ENCODE measurements at places on chromosomes 5 and 9.
A peak's percentile ranks its signal among the peaks of the same experiment; 100 is the strongest.

DNA sequence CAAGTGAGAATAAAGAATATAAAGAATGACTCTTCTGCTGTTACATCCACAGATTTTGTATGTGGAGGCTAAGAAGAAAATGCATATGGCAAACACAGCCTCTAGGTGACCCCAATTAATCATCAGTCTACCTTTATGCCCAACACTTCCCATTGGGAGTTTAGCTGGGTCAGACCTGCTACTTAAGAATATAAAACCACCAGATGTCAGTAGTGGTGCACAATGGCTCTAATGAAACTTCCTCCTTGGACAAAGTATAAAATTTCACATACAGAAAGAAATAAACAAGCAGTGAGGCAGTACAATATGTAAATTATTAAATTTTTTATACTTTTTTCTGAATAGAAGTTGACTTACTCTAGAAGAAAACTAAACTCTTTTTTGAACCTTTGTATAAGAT lies 539.9 kb downstream of the BRINP1 start:
- peak; percentile 97 for DNase-seq

DNA sequence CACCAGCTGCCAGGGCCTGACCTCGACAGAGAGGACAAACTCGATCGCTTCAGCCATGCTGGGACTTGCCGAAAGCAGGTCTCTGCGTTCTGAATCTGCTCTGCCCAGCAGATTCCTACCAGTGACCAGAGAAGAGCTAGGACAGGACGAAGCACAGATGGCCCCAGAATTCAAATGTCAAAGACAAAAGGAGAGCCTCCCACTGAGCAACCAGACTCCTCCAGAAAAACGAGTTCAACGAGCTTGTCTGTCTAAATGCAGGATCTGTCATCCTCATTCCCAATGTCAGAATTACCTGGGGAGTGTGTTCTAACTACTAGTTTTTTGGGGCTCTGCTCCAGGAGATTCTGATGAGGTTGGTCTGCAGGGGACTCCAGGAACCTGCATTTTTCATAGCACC lies 13.4 kb downstream of the AK8 start:
- DNase-seq, result no peak

DNA sequence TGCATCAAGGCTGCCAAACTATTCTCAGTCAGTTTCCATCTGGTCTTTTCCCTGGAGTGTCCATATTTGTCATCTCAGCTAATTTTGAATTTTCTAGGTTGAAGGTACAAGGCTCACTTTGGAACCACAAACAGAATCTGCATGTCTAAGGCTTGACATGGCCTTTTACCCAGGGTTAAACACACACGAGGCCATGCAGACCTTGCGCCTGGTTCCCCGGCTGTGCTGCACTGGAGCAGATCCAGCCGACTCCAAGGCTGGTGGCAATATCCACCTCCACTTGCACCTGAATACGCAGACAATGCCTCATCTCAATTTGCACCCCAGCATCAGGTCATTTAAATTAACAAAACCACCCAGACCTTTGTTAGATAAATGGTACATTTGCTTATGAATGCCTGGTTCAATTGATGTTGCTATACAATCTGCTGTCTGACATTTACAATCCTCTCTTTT lies 276.2 kb downstream of the HSPA4 start:
- peak; percentile 74 for DNase-seq

DNA sequence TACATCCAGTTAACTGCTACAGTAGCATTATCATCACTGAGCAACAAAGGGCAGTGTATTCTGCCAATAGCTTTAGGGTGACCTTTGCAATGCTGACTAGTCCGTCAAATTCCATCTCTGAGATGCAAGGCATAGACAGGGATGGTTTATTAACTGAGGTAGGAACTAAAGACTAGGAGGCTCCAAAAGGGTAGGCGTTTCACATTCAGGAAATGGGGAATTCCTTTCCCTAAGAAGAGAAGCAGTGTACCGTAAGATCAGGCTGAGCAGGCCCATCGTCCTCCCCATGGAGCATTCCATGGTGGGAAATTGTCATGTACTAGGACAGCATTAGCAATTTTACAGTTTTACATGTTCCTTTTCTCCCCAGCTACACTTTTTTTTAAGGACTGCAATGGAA lies 157.7 kb downstream of the BNC2 start:
- DNase-seq, result no peak

- DNase-seq, result peak; percentile 54
These were observed 13.0 kb upstream of the FAM151B start for GRCh38 chr5:80474929-80475328.

GRCh38 chr5:65010841-65011240 lies 242.1 kb downstream of the CWC27 start:
- no peak for DNase-seq

DNA sequence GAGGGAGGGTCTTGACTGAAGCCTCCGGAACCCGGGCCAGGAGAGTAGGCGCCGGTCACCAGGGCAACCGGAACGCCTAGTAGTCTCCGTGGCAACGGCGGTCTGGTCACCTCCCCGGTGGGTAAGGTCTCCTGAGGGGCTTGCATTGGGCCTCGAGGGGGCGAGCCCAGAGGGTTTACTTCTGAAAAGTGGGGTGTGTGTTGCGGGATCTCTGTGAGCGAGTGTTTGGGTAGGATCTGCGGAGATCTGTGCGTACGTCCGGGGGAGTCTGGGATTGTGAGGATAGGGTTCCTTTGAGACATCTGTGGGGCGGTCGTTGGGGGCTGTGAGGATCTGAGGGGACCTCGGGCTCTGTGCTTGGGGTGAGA lies at the start of gene FAM221B:
Gene FAM221B (minus strand): TSS at position 17 of the 368 bp plus-strand sequence. CDS start 2,571 bp downstream, outside the sequence.
- DNase-seq, result peak; percentile 61

DNA sequence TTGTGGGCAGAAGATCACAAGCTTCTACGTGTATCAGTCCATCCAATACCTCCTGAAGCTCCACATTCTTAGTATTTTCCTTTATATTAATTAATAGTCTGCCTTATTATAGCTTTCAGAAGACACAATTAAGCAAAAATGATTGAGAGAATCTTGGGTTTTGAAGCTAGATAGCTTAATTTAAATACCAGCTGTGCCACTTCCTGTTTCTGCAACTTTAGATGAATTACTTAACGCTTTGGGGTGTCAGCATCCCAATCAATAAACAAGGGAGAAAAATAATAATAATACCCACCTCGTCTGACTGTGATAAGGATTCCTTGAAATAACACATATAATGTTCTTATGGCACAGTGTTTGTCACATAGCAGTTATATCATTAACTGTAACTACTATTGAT lies 44.7 kb upstream of the HTR4 start:
- DNase-seq, result no peak

- DNase-seq, result no peak
These were observed 471.3 kb downstream of the LRRC70 start for GRCh38 chr5:63049935-63050334.
